Esophagus muscularis mucosa (tissue), 4 donors: ENCODE measurements at places on chromosomes 12 and 14. TPM values are rescaled to one million over a fixed set of nuclear protein-coding genes. Genes with fewer than 3 reads are reported as not detected.
A peak's percentile ranks its signal among the peaks of the same experiment; 100 is the strongest.

DNA sequence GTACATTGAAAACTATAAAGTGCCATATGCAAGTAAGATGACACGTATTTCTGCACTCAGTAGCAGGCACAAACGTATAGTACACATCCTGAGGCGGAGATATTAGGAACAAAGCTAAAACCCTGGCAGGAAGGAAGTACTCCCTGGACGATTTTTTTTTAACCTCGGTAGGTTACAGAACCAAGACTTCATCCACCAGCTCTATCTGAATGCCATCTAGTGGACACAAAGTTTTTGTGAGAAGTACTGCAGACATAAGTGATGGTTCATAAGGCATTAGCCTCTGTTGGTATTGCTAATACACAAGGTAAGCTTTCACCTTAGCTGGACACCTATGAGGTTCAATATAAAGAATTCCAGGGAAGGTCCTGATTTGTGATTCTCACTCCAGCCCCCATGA lies 83.0 kb upstream of the CCDC196 start:
- no peak overlapping the region for H3K4me3 ChIP-seq
- no peak overlapping the region for H3K27ac ChIP-seq
- H3K27me3 ChIP-seq: no peaks in the 10 kb centered on the region
- peak; percentile 12 for DNase-seq

Gene AP4S1
- 12.3 TPM for total RNA-seq

DNA sequence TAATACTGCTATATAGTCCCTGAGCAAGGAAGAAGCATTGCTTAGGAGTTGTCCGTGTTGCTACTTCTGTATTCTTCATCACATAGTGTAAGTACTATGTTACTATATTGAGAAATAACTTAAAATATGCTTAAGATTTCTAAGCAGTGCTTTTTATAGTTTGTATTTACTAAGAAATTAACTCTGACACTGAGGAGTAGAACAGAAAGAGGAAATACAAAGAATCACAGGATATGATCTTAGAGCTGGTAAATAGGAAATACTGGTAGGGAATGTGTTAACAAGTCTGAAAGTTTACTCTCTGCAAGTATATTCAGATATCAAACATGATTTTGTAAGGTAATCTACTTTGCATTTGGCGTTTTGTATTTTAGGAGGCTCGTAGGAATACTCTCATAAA lies 15.5 kb downstream of the XPOT start:
- no peak overlapping the region for H3K4me3 ChIP-seq
- H3K27me3 ChIP-seq: no peaks in the 10 kb centered on the region
- peaks cover 99% of the 10 kb centered on the region for H3K36me3 ChIP-seq
- DNase-seq: no peak
- H3K27ac ChIP-seq: no peak overlapping the region
- H3K4me1 ChIP-seq: no peaks in the 10 kb centered on the region

Gene GPD1
- 0.91 TPM for total RNA-seq

GRCh38 chr12:91984556-91984955 lies 161.1 kb downstream of the BTG1 start:
- H3K27ac ChIP-seq: no peak overlapping the region
- H3K4me1 ChIP-seq: peaks cover 5% of the 10 kb centered on the region
- no peak overlapping the region for H3K4me3 ChIP-seq
- H3K27me3 ChIP-seq: no peaks in the 10 kb centered on the region
- H3K36me3 ChIP-seq: no peaks in the 10 kb centered on the region

GRCh38 chr14:46596236-46596635 lies 55.3 kb downstream of the RPL10L start:
- no peaks in the 10 kb centered on the region for H3K4me1 ChIP-seq
- DNase-seq: no peak
- H3K4me3 ChIP-seq: no peak overlapping the region
- H3K27me3 ChIP-seq: no peaks in the 10 kb centered on the region

Gene GNB3
- 0.39 TPM for total RNA-seq

DNA sequence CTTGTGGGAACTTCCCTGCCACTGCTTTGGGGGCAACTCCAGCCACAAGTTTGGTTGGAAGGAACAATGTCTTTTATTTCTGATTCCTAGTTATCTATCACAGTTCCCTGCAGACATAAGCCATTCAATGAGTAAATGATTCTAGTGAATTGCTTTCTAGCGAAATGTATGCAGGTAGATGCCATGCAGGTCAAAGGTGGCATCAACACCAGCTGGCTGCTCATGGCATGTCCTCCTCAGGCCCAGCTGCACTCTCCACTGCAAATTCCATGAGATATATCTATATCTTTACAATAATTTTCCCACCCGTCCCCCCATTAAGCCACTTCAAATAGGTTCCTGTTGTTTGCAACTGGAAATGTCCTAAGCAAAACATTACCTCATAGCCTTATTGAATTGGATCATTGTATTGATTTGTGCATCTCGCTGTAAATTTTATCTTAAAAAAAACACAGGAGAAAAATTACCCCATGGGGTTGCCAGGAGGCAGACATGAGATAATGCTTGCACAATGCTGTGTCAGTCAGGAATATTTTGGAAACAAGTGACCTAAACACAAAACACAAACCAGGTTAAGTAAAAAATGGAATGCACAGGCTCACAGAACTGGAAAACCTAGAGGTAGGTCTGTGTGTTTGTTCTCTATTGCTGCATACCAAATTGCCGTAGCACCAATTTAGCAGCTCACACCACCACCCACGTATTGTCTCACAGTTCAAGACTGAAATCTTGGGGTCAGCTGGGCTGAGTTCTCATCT lies 32.8 kb upstream of the TXNRD1 start:
- peaks cover 25% of the 10 kb centered on the region for H3K4me1 ChIP-seq
- H3K36me3 ChIP-seq: no peaks in the 10 kb centered on the region
- no peak overlapping the region for H3K4me3 ChIP-seq
- peak overlapping the region; percentile 84 for H3K27ac ChIP-seq
- no peak for DNase-seq
